ENCODE measurements at places on chromosomes 2 and 18.

GRCh38 chr2:160970052-160970965 is 189.9 kb upstream of the TANK start:
- DNase-seq: peak; percentile 7

- no peak for DNase-seq
These were observed 151.4 kb downstream of the LRRTM1 start for GRCh38 chr2:80153151-80153550.

DNA sequence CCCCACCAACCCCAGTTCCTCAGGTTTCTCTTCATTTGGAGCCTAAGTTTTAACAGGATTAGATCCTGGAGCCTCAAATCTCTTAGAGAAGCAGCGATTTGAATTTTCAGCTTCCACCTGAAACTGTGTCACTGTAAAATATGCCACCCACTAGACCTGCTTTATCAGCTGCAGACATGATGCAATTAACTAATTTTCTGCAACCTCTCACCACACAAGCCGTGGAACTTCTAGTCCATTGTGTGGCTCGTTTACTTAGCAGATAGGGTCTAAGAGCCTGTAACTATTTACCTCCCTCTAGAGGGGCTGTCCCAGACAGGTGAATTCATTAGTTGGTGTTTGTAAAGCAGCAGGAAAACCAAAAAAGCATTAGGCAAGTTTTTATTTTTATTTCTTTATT is 31.6 kb upstream of the FZD5 start:
- DNase-seq: no peak

- DNase-seq: no peak
These were observed 376.9 kb downstream of the RND3 start for GRCh38 chr2:150110548-150110947.

Data from CD4-positive, alpha-beta T cell treated with Interleukin-15 for 4 hours (primary cell).